ENCODE measurements at places on chromosomes 3 and 15.

- no peak for DNase-seq
These were observed 97.0 kb downstream of the TNIK start for GRCh38 chr3:171363202-171363601.

DNA sequence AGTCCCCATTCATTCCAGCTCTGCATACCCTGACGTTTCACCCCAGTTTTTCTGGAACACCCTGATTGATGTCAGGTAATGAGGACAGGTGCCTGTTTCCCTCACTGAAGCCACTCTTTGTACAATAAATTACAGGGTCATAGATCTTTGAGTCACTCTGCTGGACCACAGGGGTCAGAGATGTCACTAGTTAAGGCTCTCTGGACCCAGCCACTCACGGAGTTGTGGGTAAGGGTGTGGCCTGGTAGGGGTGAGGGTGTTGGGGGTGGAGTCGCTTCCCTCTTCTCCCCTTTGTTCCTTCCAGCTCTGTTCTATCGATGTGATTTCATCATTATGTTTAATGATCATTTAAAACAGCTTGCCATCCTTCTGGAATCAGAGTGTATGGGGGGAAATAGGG lies 512 bp downstream of the IQCF5 start:
- no peak for DNase-seq

GRCh38 chr3:46184469-46184868 lies 23.6 kb downstream of the CCR1 start:
- no peak for DNase-seq

DNA sequence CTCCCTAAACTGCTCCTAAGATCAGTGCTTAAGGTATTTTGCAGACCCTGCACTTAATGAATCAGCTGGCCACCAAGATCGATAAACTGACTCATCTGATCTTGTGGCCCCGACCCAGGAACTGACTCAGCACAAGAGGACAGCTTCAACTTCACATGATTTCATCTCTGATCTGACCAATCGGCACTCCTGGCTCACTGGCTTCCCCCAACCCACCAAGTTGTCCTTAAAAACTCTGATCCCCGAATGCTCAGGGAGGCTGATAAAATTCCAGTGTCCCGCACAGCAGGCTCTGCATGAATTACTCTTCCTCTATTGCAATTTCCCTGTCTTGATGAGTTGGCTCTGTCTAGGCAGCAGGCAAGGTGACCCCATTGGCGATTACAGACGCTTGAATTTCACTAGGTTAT lies 13.5 kb downstream of the HTR3E start:
- DNase-seq, result no peak

DNA sequence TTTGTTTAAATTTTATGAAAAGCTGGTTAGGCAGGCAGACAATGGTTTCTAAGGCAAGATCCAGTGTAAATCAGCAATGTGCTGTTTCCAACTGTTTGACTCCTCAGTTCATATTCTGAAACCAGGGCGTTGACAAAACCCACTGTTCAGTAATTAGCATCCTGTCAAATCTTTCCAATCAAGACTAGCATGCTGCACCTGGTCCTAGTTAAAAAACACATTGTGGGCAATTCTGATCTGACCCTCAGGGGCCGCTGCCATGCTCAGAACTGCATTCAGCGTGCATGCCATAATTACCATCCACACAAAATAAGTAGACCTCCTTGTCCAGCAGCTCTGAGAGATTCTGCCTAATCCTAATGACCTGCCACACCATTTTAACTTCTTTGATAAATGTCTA lies 20.9 kb upstream of the RBP1 start:
- DNase-seq, result no peak
